Left ventricle myocardium inferior (tissue), 1 donor: ENCODE measurements at places on chromosomes 7 and 10.

GRCh38 chr10:121527690-121528089 is 70.6 kb downstream of the FGFR2 start:
- no peak for DNase-seq
- H3K4me1 ChIP-seq: no peaks in the 10 kb centered on the region
- peaks cover 57% of the 10 kb centered on the region for H3K27me3 ChIP-seq

DNA sequence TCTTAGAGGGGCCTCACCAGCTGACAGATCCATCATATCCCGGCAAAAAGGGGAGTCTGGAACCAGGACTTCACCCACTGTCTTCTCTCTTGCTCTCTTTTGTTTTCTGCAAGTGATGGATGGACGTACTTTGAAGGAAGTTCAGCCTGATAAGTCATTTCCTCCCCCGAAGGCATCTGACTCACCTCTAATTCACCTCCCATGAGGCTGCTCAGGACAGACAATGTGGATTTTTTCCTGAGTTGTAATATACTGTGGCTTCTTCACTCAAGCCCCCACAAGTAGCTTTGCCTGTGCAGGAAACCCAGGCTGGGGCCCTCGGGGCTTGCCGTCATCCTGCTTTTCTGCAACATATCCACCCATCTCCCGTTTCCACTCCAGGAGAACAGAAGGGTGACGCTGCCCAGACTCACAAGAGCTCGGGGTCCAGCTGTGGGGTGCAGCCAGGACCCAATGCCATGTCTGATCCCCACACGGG is 70.4 kb downstream of the ASB13 start:
- H3K4me3 ChIP-seq: no peak overlapping the region
- H3K27me3 ChIP-seq: peaks cover 37% of the 10 kb centered on the region
- no peak for DNase-seq
- H3K36me3 ChIP-seq: no peaks in the 10 kb centered on the region
- no peak overlapping the region for H3K27ac ChIP-seq

GRCh38 chr10:86533328-86533727 is 11.7 kb upstream of the WAPL start:
- no peak for DNase-seq
- H3K4me3 ChIP-seq: no peak overlapping the region
- no peaks in the 10 kb centered on the region for H3K36me3 ChIP-seq
- H3K27ac ChIP-seq: peak overlapping the region; percentile 83
- H3K27me3 ChIP-seq: peaks cover 12% of the 10 kb centered on the region
- H3K4me1 ChIP-seq: peaks cover 27% of the 10 kb centered on the region

DNA sequence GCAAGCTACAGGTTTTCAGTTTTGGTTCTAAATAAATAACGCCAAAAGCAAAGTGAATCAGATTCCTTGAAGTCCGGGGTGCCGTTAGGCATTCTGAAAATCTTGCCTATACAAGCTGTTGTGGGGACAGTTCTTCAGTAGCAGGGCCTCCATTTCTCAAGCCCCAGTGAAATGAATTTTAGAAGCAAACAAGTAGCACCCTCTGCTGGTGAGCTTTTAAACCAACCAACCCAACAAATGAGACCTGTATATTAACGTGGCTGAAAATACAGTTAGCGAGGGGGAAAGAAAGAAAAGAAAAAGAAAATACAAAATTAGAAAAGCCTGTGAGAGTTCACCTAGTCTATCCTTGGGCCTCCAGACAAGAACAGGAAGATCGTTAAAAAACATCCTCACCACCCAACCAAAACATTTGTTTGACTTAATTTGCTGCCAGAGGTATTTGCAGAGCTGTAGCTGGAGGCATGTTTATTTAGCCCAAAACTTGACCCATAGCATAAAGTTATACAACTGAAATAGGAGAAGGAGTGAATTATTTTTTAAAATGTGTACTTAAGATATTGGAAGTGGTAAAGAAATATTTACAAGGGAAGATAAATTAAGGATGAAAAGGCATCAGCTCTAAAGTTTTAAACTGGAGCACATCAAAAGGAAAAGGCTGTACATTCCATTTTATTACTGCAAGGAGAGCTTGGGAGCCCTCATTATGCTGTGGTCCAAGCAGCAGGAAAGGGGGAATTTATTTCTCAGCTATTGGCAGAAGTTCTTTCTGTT is 98.9 kb downstream of the DYNC1I1 start:
- H3K4me3 ChIP-seq: no peak overlapping the region
